SJCRH30 (cell line): ENCODE measurements at places on chromosomes 16 and 17. TPM values are rescaled to one million over a fixed set of nuclear protein-coding genes. Genes with fewer than 3 reads are reported as not detected.

The TBC1D28 gene
- total RNA-seq = 0.16 and 0.38 TPM in 2 replicates

The ABCA8 gene
- total RNA-seq = 0.13 TPM in 1 of 2 replicates, not detected in the other

The CCL4 gene
- total RNA-seq = not detected in 2 replicates

The GHDC gene
- total RNA-seq = 6.7 and 9.9 TPM in 2 replicates

The USH1G gene
- total RNA-seq = 0.08 and 0.14 TPM in 2 replicates

The CPNE7 gene
- total RNA-seq = not detected in 2 replicates

The TPPP3 gene
- total RNA-seq = 34.6 and 38.3 TPM in 2 replicates

The MRPL12 gene
- total RNA-seq = 93.7 and 128 TPM in 2 replicates

The NOXO1 gene
- total RNA-seq = 0.43 TPM in 1 of 2 replicates, not detected in the other

The SBK1 gene
- total RNA-seq = 0.53 and 0.59 TPM in 2 replicates

The OXLD1 gene
- 26.7 and 28.4 TPM in 2 replicates for total RNA-seq

The DOC2B gene
- not detected in 2 replicates for total RNA-seq

The CCL16 gene
- total RNA-seq = not detected in 2 replicates

The TACO1 gene
- 18.2 and 20.1 TPM in 2 replicates for total RNA-seq

The TP53TG3B gene
- total RNA-seq = not detected in 2 replicates

The TMIGD1 gene
- not detected in 2 replicates for total RNA-seq

The ITGA2B gene
- 0.38 and 0.67 TPM in 2 replicates for total RNA-seq

The SPATA32 gene
- 0.08 TPM in 1 of 2 replicates, not detected in the other for total RNA-seq

The WSCD1 gene
- total RNA-seq = 99.1 and 101 TPM in 2 replicates

The CCR7 gene
- total RNA-seq = 0.05 TPM in 1 of 2 replicates, not detected in the other

The NLRC3 gene
- 0.02 and 0.05 TPM in 2 replicates for total RNA-seq

The ERAL1 gene
- total RNA-seq = 58.2 and 63.5 TPM in 2 replicates

The NTN1 gene
- total RNA-seq = 10.4 TPM in 2 replicates

The ADAD2 gene
- total RNA-seq = 0.22 and 0.71 TPM in 2 replicates

The KRTAP9-4 gene
- 0.10 TPM in 1 of 2 replicates, not detected in the other for total RNA-seq

The TMC5 gene
- not detected in 2 replicates for total RNA-seq

The GPR139 gene
- total RNA-seq = not detected in 2 replicates

The NECAB2 gene
- 0.08 and 0.10 TPM in 2 replicates for total RNA-seq

The TMEM219 gene
- 29.8 and 32.1 TPM in 2 replicates for total RNA-seq

The DNASE1L2 gene
- total RNA-seq = 0.96 and 1.7 TPM in 2 replicates

The NXN gene
- total RNA-seq = 32.8 and 35.2 TPM in 2 replicates

The PRKCA gene
- total RNA-seq = 24.7 and 25.6 TPM in 2 replicates

The CYTH1 gene
- 29.1 and 34.0 TPM in 2 replicates for total RNA-seq

The VAT1L gene
- total RNA-seq = not detected in 2 replicates

The LDHD gene
- total RNA-seq = 0.08 TPM in 1 of 2 replicates, not detected in the other

The BEAN1 gene
- total RNA-seq = 0.84 and 0.87 TPM in 2 replicates

The HES7 gene
- 0.79 and 0.91 TPM in 2 replicates for total RNA-seq

The CMTM1 gene
- 6.6 and 8.2 TPM in 2 replicates for total RNA-seq

The KRTAP4-1 gene
- total RNA-seq = not detected in 2 replicates

The KLHL11 gene
- 22.4 and 23.8 TPM in 2 replicates for total RNA-seq

The ADCY7 gene
- 26.2 and 27.1 TPM in 2 replicates for total RNA-seq

The MSL1 gene
- 72.9 and 76.1 TPM in 2 replicates for total RNA-seq

The CDK3 gene
- 2.7 and 3.1 TPM in 2 replicates for total RNA-seq

The HBA2 gene
- total RNA-seq = not detected in 2 replicates

The GPR142 gene
- total RNA-seq = not detected in 2 replicates

The CES4A gene
- not detected in 2 replicates for total RNA-seq

The MYH1 gene
- not detected in 2 replicates for total RNA-seq

The C1QTNF8 gene
- not detected in 2 replicates for total RNA-seq

The NPIPB6 gene
- total RNA-seq = 0.20 and 1.2 TPM in 2 replicates

The KRT40 gene
- not detected in 2 replicates for total RNA-seq

The CCL5 gene
- not detected in 2 replicates for total RNA-seq

The KCNJ18 gene
- total RNA-seq = not detected in 2 replicates

The AIPL1 gene
- total RNA-seq = 0.42 TPM in 1 of 2 replicates, not detected in the other

The CES1 gene
- not detected in 2 replicates for total RNA-seq

The CCDC200 gene
- total RNA-seq = not detected in 2 replicates

The C17orf50 gene
- total RNA-seq = not detected in 2 replicates

The MSLN gene
- not detected in 2 replicates for total RNA-seq
